A172 (cell line): ENCODE measurements at places on chromosomes 2 and 18. TPM values are rescaled to one million over a fixed set of nuclear protein-coding genes. Genes with fewer than 3 reads are reported as not detected.

DNA sequence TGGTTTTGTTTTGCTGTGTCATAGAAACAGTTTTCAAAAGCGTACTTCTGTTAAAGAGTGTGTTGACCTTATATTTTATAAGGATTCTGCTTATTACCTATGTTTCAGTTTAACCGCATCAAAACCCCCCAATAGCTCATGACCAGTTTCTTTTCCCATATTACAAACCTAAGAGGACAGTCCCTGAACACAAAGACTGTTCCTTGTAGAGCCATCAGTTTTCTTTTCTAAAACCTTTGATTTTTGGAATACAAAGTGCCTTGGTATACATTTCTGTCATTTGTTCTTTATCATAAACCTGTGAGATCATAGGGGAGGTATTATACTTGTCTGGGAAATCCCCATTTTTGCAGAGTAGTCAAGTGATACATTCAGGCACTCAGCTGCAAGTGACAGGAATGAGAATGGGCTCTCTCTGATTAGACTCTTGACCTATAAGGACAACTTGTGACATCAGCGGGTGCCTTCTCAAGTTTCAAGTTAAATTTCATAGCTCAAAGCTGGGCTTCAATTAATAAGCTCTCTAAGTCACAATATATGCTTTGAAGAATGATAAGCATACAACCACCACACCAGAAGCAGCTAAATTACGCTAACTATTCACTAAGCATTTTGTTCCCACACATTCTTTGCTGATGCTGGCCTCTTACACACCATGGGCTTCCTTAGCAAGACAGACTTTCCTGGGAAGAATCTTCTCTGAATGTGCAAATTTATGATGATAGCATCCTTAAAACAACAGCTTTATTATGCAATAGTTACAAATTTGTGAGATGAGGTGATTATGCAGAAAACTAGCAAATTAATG is 97.5 kb upstream of the CD302 start:
- DNase-seq: no peak

DNA sequence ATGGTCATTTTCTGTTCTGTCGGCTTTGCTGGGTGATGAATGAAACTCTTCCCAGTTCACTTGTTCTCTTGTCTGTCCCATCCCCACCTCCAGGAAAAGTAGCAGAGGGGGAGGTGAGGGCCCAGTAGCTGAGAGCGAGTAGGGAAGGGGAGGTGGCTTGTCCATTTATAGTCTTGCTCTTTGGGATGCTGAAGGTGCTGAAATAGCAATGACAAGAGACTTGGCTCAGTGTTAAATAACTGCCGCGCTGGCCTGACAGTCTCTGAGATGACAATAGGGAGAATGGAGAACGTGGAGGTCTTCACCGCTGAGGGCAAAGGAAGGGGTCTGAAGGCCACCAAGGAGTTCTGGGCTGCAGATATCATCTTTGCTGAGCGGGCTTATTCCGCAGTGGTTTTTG is at the start of gene SMYD1:
SMYD1 (plus strand) TSS at position 228 of the 400 bp plus-strand sequence; CDS start at position 268, 40 bp downstream.
- DNase-seq: no peak

GRCh38 chr2:172021074-172021931 is 21.6 kb downstream of the METAP1D start:
- DNase-seq: peak; percentile 20

DNA sequence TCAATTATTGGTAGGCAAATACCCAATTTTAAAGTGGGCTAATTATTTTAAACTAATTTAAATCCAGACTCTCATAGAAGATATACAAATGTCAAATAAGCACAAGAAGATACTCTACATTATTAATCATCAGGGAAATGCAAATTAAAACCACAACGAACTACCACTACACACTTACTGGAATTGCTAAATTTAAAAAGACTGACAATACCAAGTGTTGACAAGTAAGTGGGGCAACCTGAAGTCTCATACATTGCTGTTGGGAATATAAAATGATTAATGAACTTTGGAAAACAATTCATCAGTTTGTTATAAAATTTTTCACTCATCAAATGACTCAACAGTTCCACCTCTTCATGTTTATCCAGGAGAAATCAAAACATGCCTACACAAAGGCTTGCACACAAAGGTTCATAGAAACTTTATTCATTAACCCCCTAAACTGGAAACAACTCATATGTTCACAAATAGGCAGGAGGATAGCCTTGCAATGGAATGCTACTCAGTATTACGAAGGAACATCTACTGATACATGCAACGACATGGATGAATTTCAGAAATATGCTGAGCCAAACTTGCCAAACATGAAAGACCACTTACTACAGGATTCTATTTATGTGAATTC is 120.8 kb downstream of the MCFD2 start:
- no peak for DNase-seq

- no peak for DNase-seq
These were observed 32.3 kb upstream of the SATB2 start for GRCh38 chr2:199490049-199490448.

The SPP2 gene
- not detected in 2 replicates for total RNA-seq
